Stimulated activated CD8-positive, alpha-beta memory T cell treated with anti-CD3 and anti-CD28 coated beads, Interleukin-12 subunit alpha, Interleukin-12 subunit beta, amount 100 ng/mL, for 4 hours (primary cell): ENCODE measurements at places on chromosomes 3 and 15.
A peak's percentile ranks its signal among the peaks of the same experiment; 100 is the strongest.

DNA sequence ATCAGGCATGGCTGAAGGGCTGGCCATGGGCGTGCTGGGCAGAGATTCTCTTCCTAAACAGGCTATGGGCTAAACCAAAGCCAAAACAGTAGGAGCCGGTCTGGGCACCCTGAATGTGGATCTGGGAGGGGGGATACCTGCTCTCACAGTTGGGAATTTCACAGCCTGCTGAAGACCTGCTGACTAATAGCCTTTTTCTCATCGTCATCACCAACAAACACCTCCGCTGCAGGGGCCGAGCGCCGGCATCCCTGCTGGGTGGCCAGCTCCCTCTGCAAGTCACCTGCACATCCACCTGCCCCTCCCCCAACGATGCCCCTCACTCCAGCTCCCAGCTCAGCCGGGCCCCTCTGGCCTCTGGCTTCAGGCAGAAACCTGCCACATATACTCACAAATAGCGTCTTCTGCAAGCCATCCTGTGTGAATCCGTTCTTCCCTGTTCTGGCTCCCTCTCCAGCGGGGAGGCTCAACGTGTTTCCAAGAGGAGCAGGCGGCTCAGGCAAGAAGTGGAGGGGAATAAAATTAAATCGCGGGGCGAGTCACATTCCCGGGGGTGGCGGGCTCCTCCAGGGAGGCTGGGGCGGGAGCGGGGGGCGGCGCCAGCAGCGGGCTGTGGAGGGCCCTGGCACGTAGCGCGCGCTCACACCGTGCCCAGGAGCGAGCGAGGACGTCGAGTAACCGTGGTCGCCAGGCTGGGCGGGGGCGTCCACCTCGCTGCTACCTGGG is 466 bp downstream of the IQSEC1 start:
- DNase-seq: no peak

- no peak for DNase-seq
These were observed 13.8 kb downstream of the EFCC1 start for GRCh38 chr3:129014793-129015345.

DNA sequence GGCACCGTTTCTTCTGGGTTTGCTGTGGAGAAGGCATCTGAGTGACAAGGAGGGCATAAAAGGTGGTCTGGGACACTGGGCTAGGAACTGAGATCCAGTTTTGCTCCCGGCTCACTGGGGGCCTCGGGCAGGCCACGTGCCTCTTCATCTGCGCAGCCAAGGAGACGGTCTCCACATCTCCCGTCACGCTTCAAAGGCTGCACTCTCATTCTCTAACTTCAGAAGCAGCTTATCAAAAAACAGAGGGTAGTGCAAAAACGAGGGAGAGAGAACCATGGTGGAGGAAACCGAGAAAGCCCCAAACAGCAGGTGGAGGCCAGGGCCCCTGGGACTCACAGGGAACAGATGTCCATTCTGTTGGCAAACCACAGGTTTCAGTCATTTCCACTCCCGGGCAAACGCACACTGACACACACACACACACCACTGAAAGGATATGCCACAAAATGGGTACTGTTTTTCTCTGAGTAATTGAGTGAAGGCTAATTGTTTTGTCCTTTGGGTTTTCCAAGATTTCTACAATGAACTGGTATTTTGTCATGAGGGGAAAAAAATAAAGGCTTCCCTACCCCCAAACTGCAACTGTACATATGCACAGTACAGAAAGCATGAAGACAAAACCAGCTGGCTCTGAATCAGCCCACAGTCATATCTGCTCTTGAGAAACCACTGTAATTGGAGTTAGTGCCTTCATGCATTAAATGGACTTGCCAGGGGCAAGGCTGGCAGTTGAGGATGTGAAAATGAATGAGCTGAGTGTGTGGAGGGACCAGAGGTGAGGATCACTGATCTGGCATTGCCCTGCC is 71.9 kb downstream of the MGLL start:
- DNase-seq: no peak

- DNase-seq: no peak
These were observed 26.5 kb downstream of the IQGAP1 start for GRCh38 chr15:90414408-90415028.

DNA sequence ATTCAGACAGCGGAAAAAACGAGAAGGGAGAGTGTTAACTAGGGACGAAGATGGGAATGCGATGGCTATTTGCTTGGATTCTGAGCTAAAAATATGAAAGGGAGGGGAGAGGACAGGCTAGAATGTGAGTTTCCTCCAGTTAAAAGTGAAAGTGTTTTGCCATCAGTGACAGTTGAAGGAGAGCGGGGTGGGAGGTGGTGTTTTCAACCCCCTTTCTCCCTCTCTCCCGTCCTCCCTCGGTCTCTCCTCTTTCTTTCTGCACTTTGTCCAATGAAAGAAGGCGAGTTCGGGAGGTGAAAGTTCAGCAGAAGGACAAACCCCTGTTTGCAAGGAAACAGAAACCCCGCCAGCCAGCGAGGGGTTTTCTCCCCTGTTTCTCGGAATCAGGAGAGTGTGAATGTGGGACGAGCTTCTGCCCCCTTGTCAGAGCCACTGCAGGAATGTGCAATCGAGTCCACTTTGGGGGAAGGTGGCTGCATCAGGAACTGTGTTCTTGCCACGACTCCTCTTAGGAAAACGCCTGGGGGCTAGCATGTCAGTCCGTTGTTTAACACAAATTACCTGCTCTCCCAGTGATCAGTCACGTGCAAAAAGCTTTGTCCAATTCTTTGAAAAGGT is 975 bp upstream of the FOXP1 start:
- peak; percentile 25 for DNase-seq

GRCh38 chr3:23161896-23162570 is 41.1 kb upstream of the UBE2E2 start:
- DNase-seq: no peak

GRCh38 chr15:32718821-32719716 is 1.3 kb downstream of the GREM1 start:
- DNase-seq: no peak

GRCh38 chr15:65198571-65198970 is 12.7 kb downstream of the CILP start:
- DNase-seq: no peak

DNA sequence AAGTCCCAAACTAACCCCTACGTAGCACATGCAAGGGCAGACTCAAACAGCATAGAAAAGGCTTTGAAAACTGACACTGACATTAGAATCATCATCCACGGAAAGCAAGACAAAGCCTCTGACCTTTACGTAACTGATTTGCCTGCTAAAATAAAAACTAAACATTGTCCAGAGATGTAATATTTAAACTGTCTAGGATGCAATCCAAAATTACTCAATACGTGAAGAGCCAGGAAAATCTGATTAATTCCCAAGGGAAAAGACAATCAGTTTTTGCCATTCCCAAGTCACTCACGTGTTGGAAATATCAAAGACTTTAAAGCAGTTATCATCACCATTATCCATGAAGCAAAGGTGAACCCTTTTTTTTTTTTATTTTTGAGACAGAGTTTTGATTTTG is 13.3 kb upstream of the IQCF1 start:
- no peak for DNase-seq

DNA sequence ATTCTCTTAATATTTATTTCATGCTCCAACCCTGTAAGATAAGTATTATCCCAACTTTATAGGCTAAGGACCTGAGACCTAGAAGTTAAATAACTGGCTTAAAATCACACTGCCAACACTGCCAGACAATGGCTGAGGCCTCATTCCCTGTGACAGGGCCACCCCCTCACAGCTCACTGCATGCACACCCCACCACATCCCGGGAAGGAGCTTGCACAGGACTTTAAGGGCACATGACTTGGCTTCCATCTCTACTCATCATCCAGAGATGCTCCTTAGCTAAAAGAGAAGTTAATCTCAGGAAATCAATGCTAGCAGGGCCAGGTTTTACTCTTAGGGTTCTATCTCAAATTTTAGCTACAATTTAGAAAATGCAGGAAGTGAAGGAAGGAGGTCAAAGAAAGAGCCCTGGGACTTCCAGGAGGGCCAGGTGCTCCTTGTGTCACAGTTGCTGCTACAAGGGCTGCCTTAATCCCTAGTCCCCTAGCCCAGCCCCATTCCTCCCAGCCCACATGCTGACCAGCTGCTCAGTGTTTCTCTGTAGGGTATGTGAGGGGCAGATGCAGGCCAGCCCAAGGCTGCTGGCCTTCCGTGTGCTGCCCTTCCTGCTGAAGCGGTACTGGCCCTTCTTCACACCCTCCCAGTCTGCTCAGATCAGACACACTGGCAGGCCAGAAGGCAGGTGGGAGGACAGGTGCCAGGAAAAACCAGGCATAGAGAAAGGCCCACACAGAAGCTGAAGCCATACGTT is 53.5 kb downstream of the WWTR1 start:
- DNase-seq: no peak

DNA sequence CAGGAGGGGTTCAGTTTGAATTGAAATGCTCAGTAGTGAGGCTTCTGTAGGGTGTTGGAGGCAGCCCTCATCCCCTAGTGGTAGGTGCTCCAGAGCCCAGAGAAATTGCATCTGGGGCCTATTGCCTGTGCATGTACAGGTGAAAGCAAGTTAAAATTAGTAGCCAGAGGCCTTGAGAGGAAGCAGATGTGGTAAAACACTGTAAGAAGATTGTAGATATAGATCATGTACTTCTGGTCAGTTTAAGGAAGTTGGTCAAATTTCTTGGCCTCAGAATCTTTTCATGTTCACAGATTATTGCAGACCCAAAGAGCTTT is 34.6 kb downstream of the IGSF10 start:
- no peak for DNase-seq

DNA sequence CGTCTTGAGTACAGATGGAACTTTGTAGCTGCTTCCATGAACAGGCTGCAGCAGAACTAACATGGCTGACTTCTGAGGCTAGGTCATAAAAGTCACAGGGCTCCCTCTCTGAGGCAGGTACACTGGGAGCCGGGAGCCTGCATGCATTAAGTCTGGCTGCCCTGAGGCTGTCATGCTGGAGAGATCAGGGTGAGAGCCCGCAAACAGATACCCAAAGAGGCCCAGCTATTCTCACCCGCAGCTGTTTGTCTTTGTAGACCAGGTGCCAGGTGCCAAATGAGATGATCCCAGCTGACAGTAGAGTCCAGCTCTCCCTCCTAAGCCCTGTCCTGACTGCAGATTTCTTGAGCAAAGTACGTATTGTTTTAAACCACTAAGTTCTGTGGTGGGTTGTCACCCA is 8.6 kb upstream of the SLCO3A1 start:
- no peak for DNase-seq

GRCh38 chr15:79035111-79035601 is 55.4 kb downstream of the RASGRF1 start:
- DNase-seq: no peak

DNA sequence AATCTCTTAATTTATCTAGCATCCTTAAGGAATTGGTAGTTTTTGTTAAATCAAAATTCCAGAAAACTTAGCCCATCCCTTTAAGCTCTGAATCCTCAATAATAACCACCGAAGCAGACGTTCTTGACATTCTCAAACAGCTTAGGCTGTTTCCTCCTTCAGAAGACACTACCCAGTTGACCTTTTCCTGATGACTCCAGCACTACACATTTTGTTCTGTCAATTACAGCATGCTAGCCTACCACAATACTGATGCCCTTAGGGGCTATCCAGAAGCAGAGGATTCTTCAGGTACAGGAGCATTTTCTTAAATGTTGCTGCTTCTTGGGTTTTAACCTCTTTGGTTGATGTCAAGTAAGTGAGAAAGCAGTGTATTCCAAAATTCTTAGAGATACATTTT is 33.4 kb downstream of the ETV5 start:
- DNase-seq: no peak

GRCh38 chr15:83248151-83249029 is 36.1 kb downstream of the BNC1 start:
- no peak for DNase-seq

DNA sequence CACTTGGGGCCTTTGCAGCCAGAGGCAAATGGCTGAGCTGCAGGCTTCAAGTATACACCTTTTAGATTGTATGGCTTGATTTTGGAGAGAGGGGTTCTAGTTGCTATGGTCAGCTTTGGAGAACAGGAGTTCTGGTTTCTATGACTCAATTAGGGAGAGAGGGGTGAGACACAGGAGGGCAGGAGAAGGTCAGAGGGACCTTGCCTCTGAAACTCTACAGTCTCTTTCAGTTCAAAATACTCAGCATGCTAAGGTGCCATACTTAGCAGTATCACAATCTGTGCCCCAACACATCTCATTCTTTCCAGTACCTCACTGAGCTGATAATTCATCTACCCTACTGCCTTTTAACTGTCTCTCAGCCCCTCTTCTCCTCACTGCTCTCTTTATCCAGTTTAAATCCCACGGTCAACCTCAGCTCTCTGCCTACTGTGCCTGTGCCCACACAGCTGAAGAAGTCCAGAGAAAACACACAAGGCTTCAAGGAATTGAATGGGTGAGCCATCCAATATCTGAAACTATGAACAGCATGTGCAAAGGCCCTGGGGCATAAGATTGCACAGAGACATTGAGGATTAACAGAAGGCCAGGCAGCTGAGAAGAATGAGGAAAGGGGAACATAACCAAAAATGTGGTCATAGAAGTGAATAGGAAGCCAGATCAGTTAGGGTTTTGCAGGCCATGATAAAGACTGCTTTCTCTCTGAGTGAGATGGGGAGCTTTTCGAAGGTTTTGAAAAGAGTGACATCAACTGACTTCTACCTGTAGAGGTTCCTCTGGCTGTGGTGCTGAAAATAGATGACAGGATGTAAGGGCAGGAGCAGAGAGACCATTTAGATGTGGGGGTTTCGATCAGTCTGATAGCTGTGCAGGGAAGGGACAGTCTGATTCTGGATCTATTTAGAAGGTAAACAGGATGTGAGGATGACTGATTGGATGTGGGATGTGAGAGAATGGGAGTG is 54.5 kb upstream of the C3orf80 start:
- DNase-seq: no peak

- DNase-seq: no peak
These were observed 29.3 kb upstream of the COL6A5 start for GRCh38 chr3:130316169-130316568.

GRCh38 chr15:89770041-89770440 is 6.1 kb upstream of the MESP2 start:
- no peak for DNase-seq

DNA sequence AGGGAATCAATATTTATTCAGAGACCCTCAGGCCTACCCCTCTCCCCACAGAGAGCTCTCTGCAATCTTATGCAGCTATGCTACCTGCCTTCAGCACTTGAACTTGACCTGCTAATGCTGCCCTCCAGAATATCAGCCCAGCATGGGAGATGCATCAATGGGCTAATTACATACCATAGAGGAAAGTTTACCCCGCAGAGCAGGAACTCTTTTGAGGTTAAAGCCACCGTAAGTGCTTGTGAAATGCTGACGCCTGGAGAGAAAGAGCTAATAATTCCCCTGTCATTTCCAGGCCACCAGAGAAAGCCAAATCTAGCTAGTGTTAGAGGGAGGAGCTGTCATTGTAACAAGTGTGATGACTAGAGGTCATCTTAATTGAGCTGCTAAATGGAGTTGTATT is 127.5 kb downstream of the CHST2 start:
- DNase-seq: no peak

GRCh38 chr3:20324664-20325478 is 138.9 kb upstream of the SGO1 start:
- DNase-seq: no peak

- DNase-seq: no peak
These were observed 321.6 kb upstream of the EPHA3 start for GRCh38 chr3:88785841-88786240.
